ENCODE measurements at places on chromosomes 1 and 21.

- DNase-seq = no peak
Observed at GRCh38 chr1:38481871-38482826, 377.4 kb downstream of the RRAGC start.

GRCh38 chr1:101497881-101498559 lies 261.2 kb downstream of the S1PR1 start:
- no peak for DNase-seq

- no peak for DNase-seq
Observed at GRCh38 chr21:20040768-20041167, 957.4 kb upstream of the NCAM2 start.

GRCh38 chr1:228510101-228510802 lies 23.1 kb downstream of the RNF187 start:
- no peak for DNase-seq

- DNase-seq = no peak
Observed at GRCh38 chr1:163162381-163162914, 40.3 kb downstream of the RGS5 start.

DNA sequence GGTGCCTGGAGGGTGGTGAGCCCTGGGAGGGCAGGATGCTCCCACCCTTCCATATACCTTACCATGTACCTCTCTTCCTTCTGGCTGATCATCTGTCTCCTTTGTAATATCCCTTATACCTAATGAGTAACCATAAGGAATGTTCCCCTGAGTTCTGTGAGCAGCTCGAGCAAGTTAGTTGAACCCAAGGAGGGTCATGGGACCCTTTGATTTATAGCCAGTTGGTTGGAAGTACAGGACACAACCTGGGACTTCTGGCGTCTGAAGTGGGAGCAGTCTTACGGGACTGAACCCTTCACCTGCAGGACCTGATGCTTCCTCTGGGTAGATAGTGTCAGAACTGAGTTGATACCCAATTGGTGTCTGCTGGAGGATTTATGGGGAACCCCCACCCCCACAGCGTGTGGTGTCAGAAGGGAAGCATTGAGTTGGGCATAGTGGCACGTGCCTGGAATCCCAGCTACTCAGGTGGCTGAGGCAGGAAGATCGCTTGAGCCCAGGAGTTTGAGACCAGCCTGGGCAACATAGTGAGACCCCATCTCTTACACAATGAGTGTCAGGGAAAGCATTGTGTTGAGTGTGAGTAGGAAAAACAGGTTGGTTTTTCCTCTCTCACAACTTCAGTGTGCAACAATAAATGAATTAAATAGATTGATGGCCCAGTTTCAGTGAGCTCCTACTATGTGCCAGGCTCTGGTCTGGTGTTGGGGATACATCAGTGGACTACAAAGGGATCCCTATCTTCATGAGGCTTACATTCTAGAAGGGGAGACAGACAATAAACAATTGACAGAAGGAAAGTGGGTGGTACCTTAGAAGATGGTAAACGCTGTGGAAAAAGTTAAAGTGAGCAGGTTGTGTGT lies 16.0 kb downstream of the DNAJC16 start:
- peak; percentile 4 for DNase-seq

DNA sequence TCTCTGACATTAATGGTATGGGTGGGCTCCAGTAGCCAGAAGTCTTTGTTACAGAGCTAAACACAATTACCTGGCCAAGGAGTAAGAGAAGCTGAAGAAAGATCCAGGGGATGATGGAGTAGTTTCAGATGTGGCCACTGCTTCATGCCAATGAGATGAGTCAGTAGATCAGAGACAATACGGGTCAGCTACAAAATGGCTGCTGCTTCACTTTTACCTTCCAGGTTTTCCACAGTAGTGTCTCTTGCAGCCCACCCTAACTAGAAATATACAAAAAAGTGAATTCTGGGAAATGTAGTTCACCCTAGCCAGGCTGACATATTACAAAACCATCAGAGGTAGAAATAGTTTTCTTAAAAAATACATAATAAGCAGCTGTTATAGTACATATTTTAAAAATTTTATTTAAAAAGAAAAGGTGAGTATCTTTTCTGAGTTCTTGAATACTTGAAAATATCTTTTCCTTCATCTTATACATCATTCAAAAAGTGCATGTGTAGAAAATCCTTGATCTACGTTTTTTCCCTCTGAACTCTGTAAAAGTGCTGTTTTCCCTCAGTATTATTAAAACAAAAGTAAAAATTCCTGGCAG lies 36.1 kb downstream of the LRIF1 start:
- no peak for DNase-seq

- DNase-seq = no peak
Observed at GRCh38 chr1:29648026-29648425, 411.7 kb downstream of the PTPRU start.

- DNase-seq = no peak
Observed at GRCh38 chr1:235809688-235810397, 56.9 kb downstream of the LYST start.

DNA sequence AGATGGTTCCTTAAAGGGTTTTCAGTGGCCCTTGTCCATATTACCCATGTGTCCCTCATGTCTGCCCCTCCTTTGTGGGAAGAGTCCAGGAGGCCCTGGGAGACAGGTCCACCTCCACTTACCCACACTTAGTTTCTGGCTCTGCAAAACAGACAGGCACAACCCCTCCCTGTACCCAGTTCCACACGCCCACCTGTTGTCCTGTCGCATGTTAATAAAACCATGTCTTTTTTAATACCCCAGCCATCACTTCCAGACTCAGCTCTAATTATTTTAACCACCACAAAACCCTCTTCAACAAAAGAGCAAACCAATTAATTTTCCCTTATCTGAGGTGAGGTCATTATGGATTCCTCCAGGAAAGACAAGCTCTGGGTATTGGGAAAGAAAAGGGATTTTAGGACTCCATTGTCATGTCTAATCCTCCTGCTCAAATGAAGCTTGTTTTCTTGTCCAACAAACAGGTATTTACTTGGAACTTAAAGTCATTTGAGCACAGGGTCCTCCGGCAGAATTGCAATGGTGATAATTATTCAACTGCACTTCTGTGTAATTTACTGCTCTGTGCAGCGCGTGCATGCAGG lies 68.9 kb downstream of the CCDC185 start:
- DNase-seq = no peak

GRCh38 chr1:63051886-63052285 lies 268.0 kb downstream of the ATG4C start:
- DNase-seq = no peak

GRCh38 chr1:3611170-3612019 lies at the start of gene MEGF6:
TSS of gene MEGF6 (minus strand) at chr1:3611508. CDS start at chr1:3611268, 240 bp downstream.
- peak; percentile 93 for DNase-seq

GRCh38 chr1:209875515-209875914 lies 47.7 kb downstream of the UTP25 start:
- no peak for DNase-seq

- no peak for DNase-seq
Observed at GRCh38 chr1:186183219-186183618, 191.8 kb downstream of the TPR start.

DNA sequence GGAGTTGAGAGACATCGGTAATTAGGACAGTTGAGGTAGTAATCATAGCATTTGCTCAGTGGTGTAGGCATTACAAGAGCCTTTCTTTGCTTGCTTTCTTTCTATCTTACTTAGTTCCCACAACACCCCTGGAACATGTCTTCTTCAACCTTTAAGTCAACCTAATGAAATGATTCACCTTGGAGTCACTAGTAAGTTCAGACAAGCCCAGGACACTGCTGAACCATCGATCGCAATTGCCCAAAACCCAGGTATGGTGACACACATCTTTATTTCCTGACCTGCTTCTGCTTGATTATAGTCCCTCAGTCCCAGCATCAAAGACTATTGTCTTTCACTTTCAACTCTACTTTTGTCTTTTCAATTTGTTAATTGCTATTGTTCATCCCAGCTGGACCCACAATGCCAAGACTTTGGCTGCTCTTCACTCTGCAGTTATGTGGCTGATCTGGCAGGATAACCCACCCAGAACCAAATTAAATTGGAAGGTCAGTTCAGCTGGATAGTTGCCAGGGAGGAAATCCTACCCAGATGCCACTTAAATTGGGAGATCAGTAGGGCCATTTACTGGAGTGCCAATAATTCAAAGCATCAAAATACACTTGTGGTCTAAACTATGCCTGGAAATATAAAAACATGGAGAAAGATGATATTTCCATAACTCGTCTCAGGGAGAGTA lies 272.9 kb downstream of the RWDD3 start:
- DNase-seq = no peak

GRCh38 chr21:27077501-27077900 lies 110.6 kb upstream of the ADAMTS5 start:
- DNase-seq = no peak

Measured in osteoblast (primary cell).